ENCODE measurements at places on chromosomes 1 and 21.
A peak's percentile ranks its signal among the peaks of the same experiment; 100 is the strongest.

DNA sequence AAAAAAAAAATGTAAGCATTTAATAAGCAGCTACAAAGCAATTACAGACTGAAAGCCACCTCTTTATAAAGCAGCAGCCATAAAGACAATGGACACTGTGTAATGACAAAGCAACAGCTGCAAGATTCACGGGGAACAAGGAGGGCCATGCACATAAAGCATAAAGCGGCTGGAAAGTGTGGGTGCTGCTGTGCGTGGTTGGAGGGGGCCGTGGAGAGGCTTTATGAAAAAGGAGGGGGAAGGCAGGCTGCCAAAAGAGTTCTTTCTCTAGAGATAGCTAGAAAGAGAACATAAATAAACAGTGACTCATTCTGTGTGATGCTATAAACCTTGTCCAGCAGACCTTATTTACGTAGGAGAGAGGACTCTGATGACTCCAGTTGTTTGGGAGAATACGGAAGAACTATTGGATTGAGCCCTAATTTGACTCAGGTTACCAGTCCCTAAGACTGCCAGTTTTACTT, 49.3 kb downstream of the ADAMTS1 start:
- peak; percentile 70 for DNase-seq

DNA sequence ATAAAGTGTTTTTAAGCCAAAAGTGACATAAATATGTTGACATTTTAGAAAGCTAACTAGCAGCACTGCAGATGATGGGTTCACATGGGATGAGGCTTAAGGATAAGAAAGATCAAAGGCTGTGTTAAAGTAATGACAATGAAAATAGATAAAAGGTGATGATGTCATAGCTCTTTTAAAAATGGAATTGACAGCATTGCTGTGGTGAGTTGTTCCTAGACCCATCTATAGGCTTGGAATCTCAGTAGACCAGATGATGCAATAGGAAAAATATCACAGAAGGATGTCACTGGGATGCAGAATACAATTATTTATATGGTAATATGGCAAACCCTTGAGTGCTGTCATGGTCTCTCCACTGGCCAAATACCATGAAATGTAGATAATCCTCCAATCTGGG, 286.0 kb downstream of the PLA2G4A start:
- DNase-seq, result no peak

DNA sequence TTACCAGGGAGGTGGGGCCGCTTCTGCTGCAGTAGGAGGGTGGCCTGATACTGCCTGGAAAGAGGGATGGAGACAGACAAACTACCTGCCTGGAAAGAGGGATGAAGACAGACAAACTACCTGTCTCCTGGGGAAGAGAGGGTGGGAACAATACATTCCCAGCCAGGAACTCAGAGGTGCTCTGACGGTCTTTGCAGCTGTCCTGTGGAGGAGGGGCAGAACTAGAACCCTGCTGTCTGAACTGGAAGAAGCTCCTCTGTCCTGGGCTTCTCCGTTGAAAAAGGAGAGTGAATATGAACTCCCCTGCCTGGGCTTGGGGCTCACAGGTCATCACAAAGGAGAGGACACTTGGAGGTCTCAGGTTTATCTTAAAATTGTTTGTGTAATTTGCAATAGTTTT, 40.3 kb upstream of the ETV3 start:
- no peak for DNase-seq

- no peak for DNase-seq
Observed at GRCh38 chr1:166197141-166197540, 30.3 kb upstream of the FAM78B start.

DNA sequence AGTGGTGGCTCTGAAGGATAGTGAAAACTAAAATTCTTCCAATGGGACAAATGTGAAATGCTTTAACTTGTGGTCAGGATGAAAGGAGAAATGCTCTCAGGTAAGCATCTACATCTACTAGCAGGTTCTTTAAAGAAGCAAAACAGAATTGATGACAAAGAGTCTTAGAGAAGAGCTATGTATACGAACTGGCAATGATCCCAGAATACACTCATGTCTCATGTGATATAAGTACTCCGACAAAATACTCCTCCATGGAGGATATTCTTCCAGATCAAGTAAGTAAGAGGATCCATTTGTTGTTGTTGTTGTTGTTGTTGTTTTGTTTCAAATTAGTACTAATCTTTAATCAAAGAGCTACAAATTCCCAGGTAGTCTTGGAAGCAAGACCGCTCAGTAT, 174.0 kb upstream of the ATP1B1 start:
- DNase-seq, result no peak

GRCh38 chr1:227295609-227296008, 22.7 kb downstream of the CDC42BPA start:
- DNase-seq, result no peak

DNA sequence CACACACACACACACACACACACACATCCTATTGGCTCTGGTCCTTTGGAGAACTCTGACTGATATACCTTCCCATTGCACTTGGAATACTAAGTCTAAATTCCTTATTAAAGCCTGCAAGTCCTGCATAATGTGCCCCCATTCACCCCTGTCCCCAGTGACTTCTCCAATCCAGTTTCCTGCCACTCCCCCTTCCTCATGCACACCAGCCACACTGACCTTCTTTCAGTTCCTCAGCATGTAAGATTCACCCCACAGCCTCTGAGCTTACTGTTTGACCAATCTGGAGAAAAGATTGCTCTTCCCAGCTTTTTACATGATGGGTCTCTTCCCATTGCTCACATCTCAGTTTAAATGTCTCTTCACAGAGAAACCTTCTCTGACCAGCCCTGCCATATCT, 146.6 kb downstream of the TBX15 start:
- DNase-seq, result no peak

GRCh38 chr1:207941665-207942064, 30.7 kb upstream of the CD34 start:
- peak; percentile 89 for DNase-seq

GRCh38 chr1:12342401-12343003, 112.7 kb downstream of the VPS13D start:
- no peak for DNase-seq

DNA sequence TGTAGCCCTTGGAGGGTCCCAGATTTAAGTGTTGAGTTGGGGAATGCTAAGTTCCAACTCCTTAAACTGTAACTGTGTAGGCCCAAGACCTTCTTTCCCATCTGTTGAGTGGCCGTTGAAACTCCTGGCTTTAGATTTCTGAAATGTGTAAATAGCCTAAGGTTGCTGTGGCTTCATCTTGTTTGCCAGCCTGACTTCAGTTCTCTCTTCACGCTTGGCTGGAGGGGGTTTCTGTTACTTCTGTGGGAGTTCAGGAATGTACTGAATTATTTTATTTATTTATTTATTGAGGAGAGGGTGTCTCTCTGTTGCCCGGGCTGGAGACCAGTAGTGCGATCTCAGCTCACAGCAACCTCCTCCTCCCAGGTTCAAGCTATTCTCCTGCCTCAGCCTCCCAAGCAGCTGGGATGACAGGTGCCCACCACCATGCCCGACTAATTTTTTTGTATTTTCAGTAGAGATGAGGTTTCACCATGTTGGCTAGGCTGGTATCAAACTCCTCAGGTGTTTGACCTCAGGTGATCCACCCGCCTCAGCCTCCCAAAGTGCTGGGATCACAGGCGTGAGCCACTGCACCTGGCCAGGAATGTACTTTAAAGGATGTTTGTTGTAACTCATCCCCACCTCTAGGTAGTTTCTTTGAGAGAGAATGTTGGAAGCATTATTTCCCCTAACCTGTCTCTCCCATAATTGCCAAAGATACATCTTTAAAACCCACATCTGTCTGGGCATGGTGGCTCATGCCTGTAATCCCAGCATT, 5.9 kb downstream of the TTC39A start:
- DNase-seq, result no peak

Data from left cardiac atrium (tissue), 4 donors.